Retina (tissue), 1 donor: ENCODE measurements at places on chromosomes 12 and 14.

GRCh38 chr14:105329411-105330150 lies 15.0 kb downstream of the PACS2 start:
- DNase-seq, result no peak

DNA sequence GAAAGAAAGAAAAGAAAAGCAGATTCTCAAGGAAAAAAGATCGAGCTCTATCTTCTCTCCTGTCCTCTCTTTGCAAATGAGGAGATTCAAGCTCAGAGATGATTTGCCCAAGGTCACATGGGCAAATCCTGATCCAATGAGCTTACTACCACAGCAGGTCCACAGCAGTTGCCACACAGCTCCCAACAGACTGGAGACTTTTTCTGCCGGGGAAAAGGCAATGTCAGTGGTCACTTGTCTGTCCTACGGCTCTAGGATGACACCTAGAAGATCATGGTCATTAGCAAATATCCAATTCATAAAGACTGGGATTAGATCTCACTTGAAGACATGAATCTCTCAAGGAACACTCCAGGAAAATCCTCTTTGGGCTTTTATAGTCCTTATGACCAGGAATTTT lies 58.8 kb downstream of the TTC7B start:
- no peak for DNase-seq

DNA sequence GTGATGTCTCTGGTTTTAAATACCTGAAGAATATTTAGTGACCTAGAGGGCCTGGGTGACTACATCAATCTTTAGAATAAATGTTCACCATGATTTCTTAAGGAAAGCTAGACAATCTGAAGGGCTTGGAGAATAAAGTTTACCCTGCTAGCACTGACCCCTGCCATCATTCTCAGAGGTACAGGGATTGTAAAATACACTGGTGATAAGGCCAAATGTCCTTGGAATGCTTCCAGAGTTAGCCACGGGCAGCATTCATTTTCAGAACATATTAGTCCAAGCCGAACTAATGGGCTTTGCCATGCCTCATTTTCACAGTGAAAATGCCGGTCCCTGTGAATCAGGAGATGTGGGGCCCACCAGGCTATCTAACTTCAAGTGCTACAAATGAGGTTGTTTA lies 1381.7 kb upstream of the SEL1L start:
- peak; percentile 24 for DNase-seq

GRCh38 chr12:45203767-45204166 lies 12.1 kb upstream of the ANO6 start:
- no peak for DNase-seq

GRCh38 chr12:107144990-107145389 lies 51.6 kb upstream of the CRY1 start:
- DNase-seq, result no peak

- peak; percentile 55 for DNase-seq
These were observed 66.3 kb downstream of the NCOR2 start for GRCh38 chr12:124501112-124501561.

DNA sequence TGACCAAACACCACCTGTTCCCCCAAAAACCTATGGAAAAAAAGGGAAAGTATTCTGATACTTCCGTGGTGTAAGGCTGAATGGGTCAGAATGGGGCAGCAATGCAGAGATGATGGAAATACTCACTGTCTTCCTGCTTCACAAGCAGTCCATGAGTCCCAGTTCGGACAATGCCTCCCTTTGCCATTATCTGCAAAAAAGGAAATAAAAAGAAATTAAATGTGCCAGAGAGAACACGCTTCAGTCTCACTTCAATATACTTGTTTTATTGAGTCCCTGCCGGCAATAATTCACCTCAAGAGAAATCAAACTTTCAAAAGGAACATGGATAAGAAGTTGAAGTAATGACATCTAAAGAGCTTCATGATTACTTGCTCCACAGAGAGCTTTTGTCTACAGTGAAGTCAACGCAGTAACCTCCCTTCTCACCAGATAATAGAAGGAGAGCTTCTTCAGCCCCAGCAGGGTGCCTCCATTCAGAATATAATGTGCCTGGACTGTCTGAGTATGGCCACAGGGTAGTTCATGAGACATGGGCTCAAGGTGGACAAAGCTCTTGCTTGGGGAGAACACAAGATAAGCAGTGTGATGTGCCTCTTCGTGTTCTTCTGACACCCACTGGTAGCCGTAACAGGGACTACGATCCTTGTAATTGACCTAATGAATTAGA lies 14.6 kb downstream of the A2M start:
- no peak for DNase-seq

GRCh38 chr12:48199774-48200221 lies 3.3 kb downstream of the OR10AD1 start:
- no peak for DNase-seq

DNA sequence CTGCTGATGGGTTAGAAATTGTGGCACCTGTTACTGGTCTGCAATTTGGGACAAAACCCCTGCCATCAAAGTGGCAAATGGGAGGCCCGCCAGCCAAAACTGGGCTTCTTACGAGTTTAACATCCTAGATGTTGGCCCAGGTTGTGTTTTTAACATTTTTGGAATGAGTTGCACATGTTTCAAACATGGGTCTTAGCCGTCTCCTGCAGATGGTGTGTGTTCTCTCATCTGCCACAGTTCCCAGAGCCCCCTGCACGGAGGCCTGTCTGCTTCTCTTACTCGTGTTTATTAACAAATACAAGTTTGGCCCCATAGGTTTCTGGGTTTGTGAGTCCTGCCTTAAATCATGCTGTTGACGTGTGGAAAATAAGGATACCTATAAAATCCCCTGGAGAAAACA lies 46.5 kb downstream of the CACNA2D4 start:
- no peak for DNase-seq

- DNase-seq, result peak; percentile 81
These were observed 573 bp downstream of the ARL6IP4 start for GRCh38 chr12:122981036-122981471.

GRCh38 chr12:25689996-25690501 lies 137.0 kb upstream of the LMNTD1 start:
- peak; percentile 16 for DNase-seq

DNA sequence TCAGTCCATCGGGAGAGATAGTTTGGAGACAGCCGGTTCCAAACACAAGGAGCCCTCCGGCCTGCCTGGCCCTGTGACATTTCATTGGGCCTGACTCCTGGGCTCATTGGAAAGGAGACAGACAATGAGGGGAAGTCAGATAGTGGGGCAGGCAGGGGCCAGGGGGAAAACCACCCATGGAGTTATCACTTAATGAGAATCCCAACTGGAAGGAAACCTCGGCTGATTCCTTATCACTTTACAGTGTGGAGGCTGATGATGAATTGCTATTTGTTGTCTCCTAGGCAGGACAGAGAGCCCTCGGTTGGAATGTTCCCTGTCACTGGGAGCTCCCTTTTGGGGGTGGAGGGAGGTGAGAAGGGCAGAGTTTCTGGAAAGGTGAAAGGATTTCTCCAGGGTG lies 44.4 kb downstream of the TBX5 start:
- DNase-seq, result no peak

DNA sequence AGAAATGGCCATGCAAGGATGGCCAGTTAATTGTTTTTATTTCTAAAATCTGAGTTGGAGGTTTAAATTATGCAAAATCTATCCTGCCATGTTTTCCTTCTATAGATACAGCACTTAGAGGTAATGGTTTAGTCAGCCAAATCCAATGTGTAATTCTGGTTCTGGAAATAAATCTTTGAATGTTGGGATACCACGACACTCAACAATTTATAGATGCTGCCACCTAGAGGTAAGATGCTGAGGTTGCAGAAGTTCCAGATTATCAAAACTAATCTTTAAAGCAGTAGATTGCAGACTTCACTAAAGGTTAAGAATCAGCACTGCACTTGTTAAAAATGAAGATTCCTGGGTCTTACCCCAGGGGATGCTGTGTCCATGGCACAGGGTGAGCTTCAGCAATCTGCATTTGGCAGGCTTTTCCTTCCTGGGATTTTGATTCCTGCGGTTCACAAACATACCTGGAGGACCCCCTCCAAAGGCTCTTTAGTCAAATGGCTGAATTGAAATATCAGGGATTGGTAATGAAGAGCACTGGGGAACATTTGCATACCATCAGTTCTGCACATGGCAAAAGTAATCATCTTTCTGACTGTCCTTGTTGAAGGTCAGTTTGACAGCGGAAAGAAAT lies 53.4 kb upstream of the ANO4 start:
- DNase-seq, result peak; percentile 25

- no peak for DNase-seq
These were observed 65.9 kb downstream of the FGD6 start for GRCh38 chr12:95151406-95151805.

DNA sequence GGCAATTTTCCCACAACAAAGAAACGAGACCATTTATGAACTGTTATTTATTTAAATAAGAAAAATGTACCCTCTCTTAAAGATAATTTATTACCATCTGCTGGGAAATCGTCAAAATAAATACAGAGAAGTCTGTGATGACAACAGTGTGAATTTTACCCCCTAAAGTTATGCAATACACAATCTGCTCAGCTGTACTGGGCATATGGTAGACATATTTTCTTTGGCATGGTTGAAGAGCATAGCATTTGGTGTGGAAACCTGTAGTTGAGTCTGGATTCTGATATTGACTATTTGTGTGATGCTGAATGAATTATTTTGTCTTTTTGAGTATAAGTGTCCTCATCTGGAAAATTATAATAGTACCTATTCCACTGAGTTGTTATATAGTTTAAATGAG lies 60.0 kb downstream of the CFAP54 start:
- no peak for DNase-seq

GRCh38 chr12:96048393-96048969 lies 13.1 kb upstream of the LTA4H start:
- no peak for DNase-seq

DNA sequence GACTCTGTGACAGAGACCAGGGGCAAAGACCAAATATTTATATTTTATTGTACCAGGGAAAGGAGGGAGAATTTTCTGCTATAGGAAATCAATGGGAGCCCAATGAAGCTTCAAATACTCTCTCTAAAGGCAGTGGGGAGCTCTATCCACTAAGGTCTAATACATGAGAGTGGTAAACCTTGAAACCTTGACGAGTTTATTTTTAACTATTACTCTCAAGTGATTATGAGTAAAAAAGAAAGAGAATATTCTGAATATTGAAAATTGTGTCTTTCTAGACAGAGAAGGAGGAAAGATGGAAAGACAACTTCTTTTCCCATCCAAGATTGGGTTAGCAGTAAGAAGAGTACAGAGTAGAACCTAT lies 1722.1 kb upstream of the SEL1L start:
- DNase-seq, result no peak

- no peak for DNase-seq
These were observed 13.6 kb upstream of the FAIM2 start for GRCh38 chr12:49917166-49917787.

DNA sequence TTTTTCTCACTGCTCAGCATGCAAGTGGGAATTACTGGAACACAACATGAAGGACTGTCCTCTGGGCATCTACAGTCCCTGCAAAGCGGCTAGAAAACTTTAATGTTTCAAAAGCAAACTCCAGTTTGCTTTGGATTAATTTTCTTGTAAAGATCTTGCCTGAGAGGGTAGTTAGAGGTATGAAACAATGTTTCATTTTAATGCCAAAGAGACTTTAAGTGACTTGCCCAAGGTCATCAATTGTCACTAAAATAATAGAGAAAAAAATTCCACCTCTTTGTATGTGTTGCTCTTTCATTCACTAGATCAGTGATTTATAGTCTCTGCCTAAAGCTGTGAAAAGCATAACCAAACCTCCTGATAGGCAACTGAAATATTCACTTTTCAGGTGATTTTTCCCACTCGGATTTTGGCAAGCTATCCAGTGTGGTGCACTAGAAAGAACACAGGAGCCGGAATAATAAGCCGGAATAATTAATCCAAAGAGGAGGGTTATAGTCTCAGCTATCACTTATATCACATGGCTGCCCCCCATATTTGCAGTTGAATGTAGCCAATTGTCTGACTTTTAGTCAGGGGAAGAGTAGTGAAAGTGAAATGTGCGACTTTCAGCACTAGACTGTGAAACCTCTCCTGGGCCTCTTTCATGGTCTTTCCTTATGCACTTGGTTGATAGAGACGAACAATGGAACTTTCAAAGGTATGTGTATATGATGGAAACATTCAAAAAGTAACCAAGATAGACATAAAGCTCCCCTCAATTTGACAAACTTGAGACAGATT lies 107.7 kb downstream of the SLC6A15 start:
- DNase-seq, result no peak

DNA sequence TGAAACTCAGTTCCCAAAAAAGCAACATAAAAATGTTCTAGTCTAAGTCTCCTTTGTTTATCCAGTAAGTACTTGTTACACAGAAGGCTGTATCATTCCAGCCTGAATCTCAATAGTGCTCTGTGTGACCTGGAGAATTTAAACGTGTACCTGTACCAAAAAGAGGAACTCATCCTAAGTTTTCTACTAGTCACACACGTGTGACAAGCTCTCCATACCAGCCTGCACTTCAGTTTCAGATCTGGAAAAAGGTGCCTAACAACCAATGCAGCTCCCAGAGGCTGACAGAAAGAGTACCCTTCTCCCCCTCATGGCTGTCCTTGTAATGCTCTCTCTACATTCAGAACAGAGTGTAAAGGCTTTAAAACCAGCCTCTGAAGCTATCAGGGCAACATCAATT lies 27.4 kb downstream of the PPM1H start:
- no peak for DNase-seq

- no peak for DNase-seq
These were observed 3.2 kb downstream of the MGST1 start for GRCh38 chr12:16350682-16351081.

DNA sequence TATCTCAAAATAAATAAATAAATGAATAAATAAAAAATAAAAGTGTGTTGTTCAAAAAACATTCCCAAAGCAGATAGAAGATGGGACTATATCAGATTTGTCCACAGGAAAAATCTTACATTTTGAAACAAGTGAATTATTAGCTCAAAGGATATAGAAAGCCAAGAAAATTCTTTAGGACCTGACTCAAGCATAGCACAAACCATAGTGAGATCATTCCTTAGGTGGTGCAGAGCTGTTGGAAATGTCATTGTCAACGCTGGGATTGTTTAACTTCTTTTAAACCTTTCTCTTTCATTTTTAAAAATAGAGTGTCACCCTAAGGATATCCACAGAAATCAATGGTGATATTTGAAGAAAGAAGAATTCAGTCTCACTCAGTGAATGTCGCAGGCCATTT lies 43.5 kb downstream of the DRAM1 start:
- DNase-seq, result no peak

DNA sequence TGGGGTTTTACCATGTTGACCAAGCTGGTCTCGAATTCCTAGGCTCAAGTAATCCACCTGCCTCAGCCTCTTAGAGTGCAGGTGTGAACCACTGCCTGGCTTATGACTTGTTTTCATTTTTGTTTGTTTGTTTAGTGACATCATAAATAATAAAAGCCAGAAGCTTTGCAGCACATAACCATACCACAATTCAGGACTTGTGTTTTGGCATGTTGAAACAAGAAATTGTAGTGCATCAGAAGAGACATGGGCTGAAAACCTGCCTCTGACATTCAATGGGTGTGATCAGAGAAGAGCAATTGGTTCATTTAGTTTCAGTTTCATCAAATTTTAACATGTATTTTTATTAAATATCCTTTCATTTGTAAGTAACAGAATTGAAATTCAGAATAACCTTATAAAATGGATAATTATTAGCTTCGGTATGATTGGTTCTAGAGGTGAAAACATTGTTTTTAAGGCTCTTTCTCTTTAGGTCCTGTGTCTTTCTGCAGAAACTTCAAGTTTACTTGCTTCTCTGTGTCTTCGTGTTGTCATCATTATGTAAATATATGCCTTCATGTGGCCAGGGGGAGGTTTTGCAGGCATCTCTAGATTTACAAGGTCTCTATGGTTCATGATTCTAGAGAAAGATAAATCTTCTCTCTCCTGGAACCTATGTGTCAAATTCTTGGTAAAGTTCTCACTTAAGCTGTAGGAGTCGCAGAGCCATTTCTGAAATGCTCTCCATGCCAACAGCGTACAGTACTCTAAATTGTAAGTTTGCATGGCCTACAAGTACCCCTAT lies 312.0 kb downstream of the KCNC2 start:
- DNase-seq, result no peak

- peak; percentile 62 for DNase-seq
These were observed at the start of gene RAB15 for GRCh38 chr14:64971943-64972791. Gene RAB15 (minus strand): TSS chr14:64972336. CDS start chr14:64972076, 260 bp downstream.
